Posterior cingulate gyrus (tissue), 11 donors: ENCODE measurements at places on chromosomes 6 and 20.

DNA sequence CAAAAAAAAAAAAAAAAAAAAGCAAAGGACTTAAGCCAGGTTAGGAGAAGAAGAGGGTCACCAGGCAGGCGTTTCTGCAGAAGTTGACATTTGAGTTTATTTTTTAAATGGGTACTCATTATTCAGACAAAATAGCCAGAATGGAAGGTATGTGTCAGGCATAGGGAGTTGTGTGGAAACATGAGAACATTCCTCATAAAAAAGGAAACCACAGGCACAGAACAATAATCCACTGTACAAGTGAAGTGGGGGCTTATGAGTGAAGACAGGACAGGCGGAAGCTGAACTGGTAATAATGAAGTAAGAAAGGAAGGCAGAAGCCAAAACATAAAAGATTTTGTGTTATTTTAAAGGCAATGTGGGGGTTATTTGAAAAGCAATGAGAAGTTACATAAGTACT lies 104.6 kb downstream of the EPB41L2 start:
- DNase-seq = no peak

DNA sequence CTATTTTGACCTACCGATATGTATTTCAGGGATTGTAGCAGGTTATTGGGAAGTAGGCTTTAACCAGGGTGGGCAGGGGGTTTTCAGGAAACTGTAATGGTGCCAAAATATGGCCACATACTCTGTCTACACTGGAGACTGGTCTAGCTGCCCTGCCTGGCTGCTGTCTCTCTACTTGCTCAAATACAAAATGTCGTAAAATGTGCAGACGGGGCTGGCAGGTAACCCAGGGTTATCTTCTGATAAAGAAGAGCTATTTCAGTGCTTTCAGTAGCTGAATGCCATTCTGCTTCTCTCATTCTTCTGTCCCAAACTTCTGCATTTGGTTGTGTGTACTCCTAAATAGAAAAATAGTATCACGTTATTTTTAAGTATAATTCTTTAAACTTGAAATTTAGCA lies 616.2 kb downstream of the EPM2A start:
- DNase-seq = no peak

GRCh38 chr6:118523216-118523615 lies 24.9 kb upstream of the PLN start:
- no peak for DNase-seq

- no peak for DNase-seq
Observed at GRCh38 chr20:60066438-60066823, 108.2 kb downstream of the CDH26 start.

DNA sequence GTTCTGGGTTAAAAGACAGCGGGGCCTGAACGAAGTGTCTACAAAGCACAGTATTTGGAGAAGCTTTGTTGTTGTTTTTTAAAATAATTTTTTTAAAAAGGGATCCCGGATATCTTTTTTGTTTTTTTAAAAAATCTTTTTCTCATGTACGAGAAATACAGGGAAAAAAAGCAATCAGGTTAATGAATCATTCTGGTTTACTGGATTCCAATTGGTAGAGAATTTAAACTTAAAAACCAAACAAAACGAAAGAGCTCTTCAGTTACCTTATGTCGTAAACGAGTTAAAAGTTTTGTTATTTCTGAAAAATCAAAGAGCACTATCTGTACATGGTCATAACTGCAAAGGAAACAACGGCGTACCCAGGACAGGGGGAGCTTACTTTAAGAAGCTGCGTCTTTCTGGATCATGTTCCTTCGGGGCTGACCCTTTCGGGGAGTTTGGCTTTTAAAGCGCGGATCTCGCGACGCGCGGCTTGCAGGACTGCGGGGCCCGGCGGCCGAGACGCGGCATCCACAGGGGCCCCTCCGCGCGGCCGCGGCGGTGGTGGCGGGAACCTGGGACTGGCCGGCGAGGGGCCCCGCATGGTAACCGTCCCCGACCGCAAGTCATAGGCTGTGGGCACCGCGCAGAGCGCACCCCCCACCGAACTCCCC lies 927 bp downstream of the IL20RA start:
- DNase-seq = no peak

- no peak for DNase-seq
Observed at GRCh38 chr6:41191569-41191968, 9.4 kb downstream of the TREML2 start.
